ENCODE measurements at places on chromosomes 5 and 9. TPM values are rescaled to one million over a fixed set of nuclear protein-coding genes. Genes with fewer than 3 reads are reported as not detected.

Gene ORM2
- total RNA-seq: not detected

Gene RNF224
- total RNA-seq: not detected

Gene NR2F1
- total RNA-seq: 17.1 TPM

- no peak overlapping the region for H3K27ac ChIP-seq
- H3K4me1 ChIP-seq: no peaks in the 10 kb centered on the region
- peaks cover 31% of the 10 kb centered on the region for H3K27me3 ChIP-seq
- no peaks in the 10 kb centered on the region for H3K36me3 ChIP-seq
- H3K4me3 ChIP-seq: no peak overlapping the region
These were observed 184.2 kb downstream of the EFNA5 start for GRCh38 chr5:107486489-107486888.

GRCh38 chr5:95727764-95728191, 3.4 kb upstream of the RHOBTB3 start:
- no peak overlapping the region for H3K4me3 ChIP-seq
- H3K36me3 ChIP-seq: no peaks in the 10 kb centered on the region
- DNase-seq: peak; percentile 22
- peaks cover 76% of the 10 kb centered on the region for H3K4me1 ChIP-seq

DNA sequence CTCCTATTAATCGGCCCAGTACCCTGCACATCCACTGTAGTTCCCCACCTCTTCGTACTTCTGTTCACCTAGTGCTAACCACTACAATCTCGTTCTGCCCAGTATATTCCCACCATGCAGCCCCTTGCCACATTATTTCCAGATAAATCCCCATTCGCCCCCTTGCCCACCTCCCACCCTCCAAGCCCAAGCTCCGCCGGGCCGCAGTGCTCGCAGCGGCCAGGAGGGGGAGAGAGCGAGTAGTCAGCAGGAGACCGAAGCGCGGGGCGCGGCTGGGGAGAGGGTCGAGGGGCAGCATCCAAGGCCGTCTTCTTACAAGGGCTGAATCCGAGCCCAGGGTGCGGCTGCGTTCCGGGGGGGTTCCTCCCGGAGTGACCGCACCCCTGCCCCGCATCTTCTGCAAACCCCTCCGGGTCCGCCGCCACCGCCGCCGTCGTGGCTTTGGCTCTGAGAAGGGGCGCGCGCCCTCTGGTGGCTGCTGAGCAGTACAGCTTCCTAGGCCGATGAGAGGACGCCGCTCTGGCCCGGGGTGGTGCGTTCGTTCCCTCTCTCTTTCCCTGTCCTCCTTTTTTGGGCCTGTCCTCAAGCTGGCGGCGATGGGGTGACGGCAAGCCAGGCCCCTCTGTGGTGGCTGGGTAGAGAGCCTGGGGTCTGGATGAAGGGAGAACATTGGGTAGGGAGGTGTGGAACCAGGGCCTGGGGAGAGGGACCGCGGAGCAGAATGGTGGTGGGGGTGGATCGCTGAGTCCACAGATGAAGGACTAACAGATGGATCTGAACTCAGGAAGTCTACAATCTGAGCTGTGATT, 30.0 kb upstream of the PSD2 start:
- H3K27me3 ChIP-seq: peaks cover 9% of the 10 kb centered on the region
- H3K4me3 ChIP-seq: peak overlapping the region; percentile 88
- DNase-seq: peak; percentile 88
- H3K36me3 ChIP-seq: no peaks in the 10 kb centered on the region
- peaks cover 2% of the 10 kb centered on the region for H3K4me1 ChIP-seq

DNA sequence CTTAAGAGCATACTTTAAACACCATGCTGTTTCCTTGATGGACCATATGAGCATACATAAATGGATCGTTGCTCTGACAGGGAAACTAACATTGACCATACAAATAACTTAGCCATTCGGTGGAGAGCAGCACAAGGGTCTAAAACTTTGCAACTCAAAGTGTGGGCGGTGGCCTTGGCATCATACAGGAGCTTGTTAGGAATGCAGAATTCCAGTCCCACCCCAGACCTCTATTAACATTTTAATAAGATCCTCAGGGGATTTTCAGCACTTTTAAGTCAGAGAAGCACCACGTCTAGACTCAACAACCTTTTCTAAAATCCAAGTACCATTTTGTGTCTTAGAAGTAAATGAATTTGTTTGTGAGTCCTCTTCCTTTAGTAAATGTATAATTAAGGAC, 260.9 kb downstream of the EBF1 start:
- no peak for DNase-seq
- no peak overlapping the region for H3K27ac ChIP-seq
- H3K27me3 ChIP-seq: no peaks in the 10 kb centered on the region
- H3K4me1 ChIP-seq: peaks cover 20% of the 10 kb centered on the region
- no peak overlapping the region for H3K4me3 ChIP-seq
- H3K36me3 ChIP-seq: no peaks in the 10 kb centered on the region
